ENCODE measurements at places on chromosomes 2 and 18.
A peak's percentile ranks its signal among the peaks of the same experiment; 100 is the strongest.

- H3K27me3 ChIP-seq = no peaks in the 10 kb centered on the region
- H3K4me1 ChIP-seq = no peaks in the 10 kb centered on the region
- DNase-seq = no peak
- no peak overlapping the region for H3K4me3 ChIP-seq
These were observed 6.9 kb upstream of the POLR2D start for GRCh38 chr2:127864877-127865276.

- DNase-seq = no peak
- H3K27me3 ChIP-seq = no peaks in the 10 kb centered on the region
- no peaks in the 10 kb centered on the region for H3K36me3 ChIP-seq
- no peak overlapping the region for H3K4me3 ChIP-seq
- H3K27ac ChIP-seq = no peak overlapping the region
These were observed 59.0 kb downstream of the TPGS2 start for GRCh38 chr18:36769611-36770314.

GRCh38 chr18:79506191-79507075 is 110.7 kb downstream of the NFATC1 start:
- H3K27me3 ChIP-seq = no peaks in the 10 kb centered on the region
- no peaks in the 10 kb centered on the region for H3K36me3 ChIP-seq
- peak; percentile 62 for DNase-seq
- H3K4me1 ChIP-seq = peaks cover 3% of the 10 kb centered on the region

DNA sequence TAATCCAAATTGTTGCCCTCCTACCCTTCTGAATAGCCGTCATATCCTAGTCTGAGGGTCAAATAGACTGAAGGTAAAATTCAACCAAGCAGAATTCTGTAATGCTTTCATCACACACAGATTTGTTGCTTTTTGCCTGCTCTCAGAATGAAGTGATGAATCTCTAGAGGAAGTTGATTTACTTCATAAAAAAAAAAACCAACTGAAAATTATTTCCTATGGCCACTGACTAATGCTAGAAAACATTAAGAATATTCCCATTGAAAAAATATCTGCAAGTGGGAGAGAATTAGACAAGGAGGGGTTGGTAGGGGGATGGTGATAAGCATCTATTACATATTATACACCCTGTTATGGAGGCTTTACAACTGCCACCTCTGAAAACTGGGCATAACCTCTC is 2.3 kb upstream of the IL1RL2 start:
- H3K27ac ChIP-seq = no peak overlapping the region
- no peaks in the 10 kb centered on the region for H3K27me3 ChIP-seq
- no peak overlapping the region for H3K4me3 ChIP-seq
- no peaks in the 10 kb centered on the region for H3K36me3 ChIP-seq
- no peak for DNase-seq

GRCh38 chr2:1516798-1517060 is 103.5 kb downstream of the TPO start:
- no peaks in the 10 kb centered on the region for H3K36me3 ChIP-seq
- no peak overlapping the region for H3K4me3 ChIP-seq
- H3K27ac ChIP-seq = no peak overlapping the region
- DNase-seq = no peak

GRCh38 chr18:79071037-79071436 is 1.8 kb downstream of the ATP9B start:
- no peaks in the 10 kb centered on the region for H3K36me3 ChIP-seq
- DNase-seq = no peak
- no peak overlapping the region for H3K27ac ChIP-seq
- peak overlapping the region; percentile 91 for H3K4me3 ChIP-seq
- H3K4me1 ChIP-seq = no peaks in the 10 kb centered on the region

DNA sequence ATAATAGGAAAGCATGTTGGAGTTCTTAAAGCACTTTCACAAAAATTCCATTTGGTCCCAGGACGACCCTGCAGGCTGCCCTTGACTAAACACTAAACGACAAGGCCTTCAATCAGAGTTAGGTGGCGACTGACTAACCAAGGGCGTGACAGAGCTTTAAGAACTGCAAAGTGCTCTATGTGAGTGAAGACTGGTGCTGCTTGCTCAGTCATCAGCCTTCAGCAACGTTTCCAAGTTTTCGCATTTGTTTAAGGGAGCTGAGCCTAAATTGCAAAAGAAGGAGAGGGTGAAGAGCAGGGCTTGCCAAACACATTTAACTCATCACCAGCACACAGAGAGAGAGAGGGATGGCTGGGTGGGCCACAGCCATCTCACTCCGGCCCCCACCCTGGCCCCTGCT is 204.7 kb upstream of the PID1 start:
- H3K27ac ChIP-seq = no peak overlapping the region
- H3K27me3 ChIP-seq = no peaks in the 10 kb centered on the region
- H3K4me3 ChIP-seq = no peak overlapping the region
- H3K36me3 ChIP-seq = no peaks in the 10 kb centered on the region
- no peak for DNase-seq
- no peaks in the 10 kb centered on the region for H3K4me1 ChIP-seq

GRCh38 chr2:224072541-224073188 is 33.6 kb upstream of the SERPINE2 start:
- no peaks in the 10 kb centered on the region for H3K36me3 ChIP-seq
- no peaks in the 10 kb centered on the region for H3K4me1 ChIP-seq
- H3K27me3 ChIP-seq = no peaks in the 10 kb centered on the region
- no peak overlapping the region for H3K27ac ChIP-seq
- no peak overlapping the region for H3K4me3 ChIP-seq
- DNase-seq = no peak

GRCh38 chr2:34523958-34524514 is 924.9 kb upstream of the FAM98A start:
- DNase-seq = no peak
- no peaks in the 10 kb centered on the region for H3K4me1 ChIP-seq
- no peaks in the 10 kb centered on the region for H3K36me3 ChIP-seq
- H3K27me3 ChIP-seq = no peaks in the 10 kb centered on the region

Measured in fibroblast of lung (primary cell).